Breast epithelium (tissue), 4 donors: ENCODE measurements at places on chromosomes 7 and 10. TPM values are rescaled to one million over a fixed set of nuclear protein-coding genes. Genes with fewer than 3 reads are reported as not detected.

Gene ZPBP
- total RNA-seq = not detected

Gene HTR5A
- total RNA-seq = not detected

Gene TMEM213
- total RNA-seq = 0.88 TPM

Gene LDB3
- total RNA-seq = 0.98 TPM

GRCh38 chr7:85061456-85061855 is 125.4 kb downstream of the SEMA3D start:
- DNase-seq = no peak

GRCh38 chr10:71338728-71339495 is 19.9 kb downstream of the SLC29A3 start:
- DNase-seq = no peak

DNA sequence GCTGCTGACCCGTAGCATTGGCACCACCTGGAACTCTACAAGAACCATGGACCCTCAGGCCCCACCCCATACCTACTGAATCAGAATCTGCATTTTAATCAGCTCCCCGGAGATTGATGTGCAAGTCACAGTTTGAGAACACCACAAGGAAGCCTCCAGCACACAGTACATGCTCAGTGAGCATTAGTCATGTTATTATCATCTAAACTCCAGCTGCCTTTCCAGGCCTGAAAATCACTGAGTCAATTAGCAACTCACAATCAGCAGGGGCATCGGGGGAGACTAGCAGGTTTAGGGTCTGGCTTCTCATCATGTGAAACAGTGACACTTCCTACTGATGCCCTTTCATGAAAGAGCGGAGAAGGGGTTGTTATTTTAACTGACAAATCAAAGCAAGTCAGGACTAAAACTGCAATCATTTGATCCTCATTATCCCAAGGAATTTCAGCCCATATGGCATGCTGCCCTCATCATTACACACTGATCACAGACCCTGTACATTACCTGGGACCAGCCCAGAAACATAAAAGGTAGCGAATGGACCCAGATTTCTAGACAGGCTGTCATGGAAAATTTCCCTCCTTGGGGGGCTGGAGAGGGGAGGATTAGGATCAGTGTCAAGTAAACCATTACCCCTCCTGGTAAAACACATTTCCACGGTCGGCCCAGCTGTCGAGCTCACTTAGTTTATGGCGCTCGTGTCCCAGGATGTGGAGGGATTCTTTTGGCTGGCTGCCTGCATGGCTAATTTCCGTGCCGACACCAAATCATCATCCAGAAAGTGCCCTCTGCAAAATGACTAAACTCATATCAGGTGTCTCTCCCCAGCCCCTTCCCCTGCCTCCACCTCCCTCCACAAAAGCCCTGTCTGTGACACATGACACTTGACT is 122.8 kb downstream of the PRLHR start:
- DNase-seq = no peak

DNA sequence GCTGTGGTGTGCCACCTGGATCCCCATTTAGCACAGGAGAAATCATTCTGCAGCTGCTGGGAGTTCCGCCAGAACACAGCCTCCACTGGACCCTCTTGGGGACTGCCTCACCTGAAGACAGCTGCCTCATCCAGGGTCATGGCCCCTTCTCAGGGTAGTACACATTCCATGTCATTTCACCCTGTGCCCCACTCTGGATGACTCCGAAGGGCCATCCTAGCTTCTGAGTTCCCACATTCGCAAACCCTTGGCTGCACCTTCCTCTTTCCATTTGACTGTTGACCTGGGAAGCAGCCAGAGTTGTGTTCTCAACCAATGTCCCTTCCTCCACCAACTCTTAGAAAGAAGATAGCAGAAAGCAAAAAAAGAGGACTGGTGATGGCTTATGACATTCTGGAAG is 125.6 kb upstream of the TBX20 start:
- DNase-seq = no peak

GRCh38 chr10:119006451-119007210 is 22.9 kb upstream of the NANOS1 start:
- peak; percentile 76 for DNase-seq

- no peak for DNase-seq
These were observed 442.3 kb upstream of the AKR1E2 start for GRCh38 chr10:4383651-4384098.

DNA sequence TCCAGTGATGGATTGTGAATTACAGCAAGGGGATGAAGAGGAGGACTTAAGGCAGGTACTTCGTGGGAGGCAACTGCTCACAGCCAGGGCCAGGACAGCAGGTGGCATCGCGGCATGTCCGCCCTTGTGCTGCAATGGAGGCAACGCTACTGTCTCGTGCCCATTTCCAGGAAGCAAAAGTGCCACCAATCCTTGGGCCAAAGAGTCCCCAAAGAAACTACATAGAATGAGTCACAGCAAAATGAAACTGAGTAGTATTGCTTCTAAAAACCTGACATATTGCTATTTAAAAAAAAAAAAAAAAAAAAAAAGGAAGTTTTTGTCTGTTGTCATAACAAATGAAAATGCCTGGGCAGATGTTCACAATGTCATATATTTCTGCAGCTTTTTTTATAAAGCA is 46.6 kb downstream of the RSU1 start:
- DNase-seq = no peak

DNA sequence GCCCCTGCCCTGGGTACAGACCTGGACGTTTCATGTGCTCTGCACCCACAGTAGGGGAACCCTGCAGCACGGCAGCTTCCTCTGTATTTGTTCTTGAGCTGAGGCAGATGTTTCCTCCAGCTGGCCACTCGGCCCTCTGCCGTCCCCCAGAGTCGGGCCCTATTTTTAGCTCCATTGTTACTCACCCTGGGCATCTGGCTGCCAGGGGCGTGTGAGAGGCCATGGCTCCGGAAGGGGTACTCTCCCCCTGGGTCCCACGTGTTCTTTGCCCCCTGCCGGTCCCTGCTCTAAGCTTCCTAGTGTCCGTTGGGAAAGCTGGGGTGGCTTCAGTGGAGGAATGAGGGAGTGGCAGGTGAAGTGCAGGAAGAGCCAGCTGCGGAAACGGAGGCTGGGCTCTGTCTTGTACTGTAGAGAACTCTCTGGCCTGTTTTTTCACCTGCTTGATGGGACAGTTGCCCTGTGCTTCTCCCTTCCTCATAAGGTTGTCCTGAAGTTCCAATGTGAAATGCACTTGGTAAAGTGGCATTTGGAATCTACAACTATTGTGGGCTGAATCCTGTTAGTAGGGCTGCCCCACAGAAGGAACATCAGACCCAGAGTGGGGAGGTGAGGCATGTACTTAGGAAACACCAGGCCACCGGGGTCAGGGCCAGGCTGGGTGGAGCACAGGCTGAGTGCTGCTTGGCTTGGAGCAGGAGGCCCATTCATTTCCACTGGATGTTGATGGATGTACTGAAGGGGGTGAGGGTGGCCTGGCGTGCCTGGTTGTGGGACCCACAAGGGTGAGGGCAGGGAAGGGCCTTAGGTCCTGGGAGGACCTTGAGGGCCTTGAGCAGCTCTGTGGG is 30.6 kb downstream of the PALD1 start:
- DNase-seq = no peak

GRCh38 chr10:72418679-72419078 is 64.0 kb upstream of the DNAJB12 start:
- DNase-seq = no peak

DNA sequence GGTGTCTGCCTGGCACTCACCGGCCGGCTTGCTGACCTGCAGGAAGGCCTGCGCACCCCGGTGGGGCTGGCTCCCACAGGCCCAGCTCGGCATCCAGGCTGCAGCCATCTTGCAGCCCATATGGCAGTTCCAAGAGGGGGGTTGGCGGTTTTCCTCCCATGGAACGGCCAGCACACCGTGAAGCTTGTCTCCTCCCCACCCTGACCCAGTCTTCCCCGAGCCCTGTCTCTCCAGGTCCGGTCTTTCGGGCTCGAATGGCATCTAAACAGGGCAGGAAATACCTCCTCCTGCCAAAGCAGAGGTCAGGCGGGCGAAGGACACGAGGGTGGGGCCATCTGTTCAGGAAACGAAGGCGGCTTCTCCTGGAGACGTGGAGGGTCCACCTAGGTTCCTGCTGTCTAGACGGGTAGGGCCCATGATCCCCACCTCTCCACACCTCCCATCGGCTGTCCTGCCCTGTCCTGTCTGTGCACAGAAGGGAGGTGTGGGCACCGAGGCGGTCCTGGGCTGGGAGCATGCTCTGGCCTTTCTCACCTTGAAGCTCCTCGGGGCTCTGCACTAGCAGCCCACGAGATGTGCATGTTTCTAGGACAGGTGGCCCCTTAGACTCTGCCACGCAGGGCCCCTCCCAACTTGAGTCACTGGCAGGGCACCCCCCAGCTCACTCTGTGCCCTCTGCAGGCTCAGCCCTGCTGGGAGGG is 113.7 kb upstream of the DIP2C start:
- no peak for DNase-seq

- DNase-seq = no peak
These were observed 3.2 kb downstream of the HHEX start for GRCh38 chr10:92692697-92693533.

- no peak for DNase-seq
These were observed 15.7 kb downstream of the FXYD4 start for GRCh38 chr10:43386981-43387677.

DNA sequence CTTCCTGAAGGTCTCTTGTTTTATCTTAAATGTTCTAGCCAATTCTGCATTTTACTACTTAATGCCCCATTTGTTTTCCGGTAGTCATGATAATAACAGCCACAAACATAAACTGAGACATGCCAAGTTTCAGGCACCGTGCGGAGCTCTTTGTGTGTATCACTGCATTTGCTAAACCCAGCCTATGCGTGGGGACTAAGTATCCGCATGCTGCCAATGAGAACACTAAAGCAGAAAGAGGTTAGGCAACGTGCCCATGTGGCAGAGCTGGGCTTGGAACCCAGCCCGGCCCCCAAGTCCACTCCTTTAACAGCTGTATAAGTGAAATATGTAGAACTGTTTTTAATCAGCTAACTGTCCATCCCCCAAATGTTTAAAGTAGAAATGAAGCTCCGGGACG is 54.1 kb downstream of the SLIT1 start:
- DNase-seq = no peak

DNA sequence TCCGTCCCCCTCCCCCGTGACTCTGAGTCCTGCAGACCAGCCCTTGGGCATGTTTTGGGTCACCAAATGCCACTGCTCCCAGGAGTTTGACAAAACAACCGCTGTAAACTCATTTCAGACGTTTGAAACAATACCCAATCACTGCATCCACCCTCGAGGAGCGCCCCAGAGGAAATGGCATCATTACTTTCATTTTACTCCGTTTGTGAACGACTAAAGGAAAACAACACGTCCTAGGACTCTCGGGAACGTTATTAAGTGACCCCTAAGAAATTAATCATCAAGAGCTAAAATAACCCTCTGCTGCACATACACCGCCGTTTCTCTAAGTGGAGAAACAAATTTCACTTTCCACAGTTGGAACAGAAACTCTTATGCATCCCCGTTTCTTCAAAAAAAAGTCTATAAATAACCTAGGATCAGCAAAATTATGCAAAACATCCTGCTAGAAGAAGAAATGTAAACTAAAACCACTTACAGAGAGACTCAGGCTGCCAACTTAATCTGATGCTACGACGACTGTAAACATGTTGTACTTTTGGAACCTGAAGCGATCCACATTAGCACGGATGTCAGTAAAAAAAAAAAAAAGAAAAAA is 109.9 kb upstream of the EFCAB10 start:
- DNase-seq = no peak

DNA sequence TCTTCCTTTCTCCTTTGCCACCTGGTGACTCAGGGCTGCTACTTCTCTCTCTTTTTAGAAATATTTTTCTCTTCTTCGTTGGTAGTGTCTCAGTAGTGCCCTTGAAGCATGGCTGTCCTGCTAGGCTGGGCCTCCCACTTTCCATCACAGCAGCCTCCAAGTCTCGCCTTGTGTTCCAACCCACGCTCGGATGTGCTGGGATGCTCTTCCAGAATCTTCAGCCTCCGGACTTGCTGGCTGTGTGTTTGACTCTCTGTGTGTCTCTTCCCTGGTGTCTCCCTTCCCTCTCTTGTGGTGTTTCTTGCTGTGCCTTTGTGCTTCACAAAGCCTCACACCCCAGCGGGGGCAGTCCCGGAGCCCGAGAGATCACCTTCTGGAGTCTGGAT is 100.5 kb downstream of the INPP5A start:
- no peak for DNase-seq

- no peak for DNase-seq
These were observed 23.9 kb downstream of the SLC25A40 start for GRCh38 chr7:87852306-87852705.

DNA sequence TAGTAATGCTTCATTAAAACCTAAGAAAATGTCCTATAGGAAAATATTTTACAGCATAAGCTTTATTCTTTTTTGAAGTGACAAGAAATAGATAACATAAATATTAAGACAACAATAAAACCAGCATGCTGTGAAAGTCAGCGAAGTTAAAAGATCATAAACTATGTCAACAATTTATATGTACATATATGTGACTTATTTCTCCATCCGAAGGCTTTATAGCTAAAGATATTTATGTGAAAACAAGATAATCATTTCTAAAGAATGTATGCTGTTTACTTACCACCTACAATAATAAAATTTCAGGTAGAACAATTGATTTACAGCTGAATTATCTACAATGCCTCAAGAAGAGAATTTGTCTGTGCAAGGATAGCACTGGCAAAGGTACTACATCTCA is 283.4 kb downstream of the CRPPA start:
- no peak for DNase-seq

DNA sequence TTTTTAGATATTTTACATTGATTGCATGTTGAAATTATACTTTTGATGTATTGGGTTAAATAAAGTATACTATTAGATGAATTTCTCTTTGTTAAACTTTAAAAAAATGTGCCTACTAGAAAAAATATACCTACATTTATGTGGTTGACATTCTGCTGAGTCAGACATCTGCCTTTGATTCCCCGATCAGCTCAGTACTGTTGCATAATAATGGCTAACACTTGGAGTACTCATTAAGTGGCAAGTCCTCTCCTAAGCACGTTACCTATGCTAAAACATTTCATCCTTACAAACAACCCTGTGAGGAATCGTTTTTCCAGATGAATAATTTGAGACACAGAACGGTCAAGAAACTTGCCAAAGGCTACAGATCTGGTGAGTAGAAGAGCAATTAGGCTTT is 14.0 kb upstream of the SEM1 start:
- no peak for DNase-seq

- no peak for DNase-seq
These were observed 335.3 kb downstream of the PLXNA4 start for GRCh38 chr7:132240821-132241422.

GRCh38 chr7:106865130-106866041 is at the start of gene PIK3CG:
TSS of gene PIK3CG (plus strand) at chr7:106865282. CDS start at chr7:106867562, 2,280 bp downstream.
- no peak for DNase-seq

GRCh38 chr7:105875505-105875904 is 894 bp downstream of the ATXN7L1 start:
- no peak for DNase-seq

GRCh38 chr7:120583899-120584586 is 273.9 kb downstream of the TSPAN12 start:
- DNase-seq = no peak

DNA sequence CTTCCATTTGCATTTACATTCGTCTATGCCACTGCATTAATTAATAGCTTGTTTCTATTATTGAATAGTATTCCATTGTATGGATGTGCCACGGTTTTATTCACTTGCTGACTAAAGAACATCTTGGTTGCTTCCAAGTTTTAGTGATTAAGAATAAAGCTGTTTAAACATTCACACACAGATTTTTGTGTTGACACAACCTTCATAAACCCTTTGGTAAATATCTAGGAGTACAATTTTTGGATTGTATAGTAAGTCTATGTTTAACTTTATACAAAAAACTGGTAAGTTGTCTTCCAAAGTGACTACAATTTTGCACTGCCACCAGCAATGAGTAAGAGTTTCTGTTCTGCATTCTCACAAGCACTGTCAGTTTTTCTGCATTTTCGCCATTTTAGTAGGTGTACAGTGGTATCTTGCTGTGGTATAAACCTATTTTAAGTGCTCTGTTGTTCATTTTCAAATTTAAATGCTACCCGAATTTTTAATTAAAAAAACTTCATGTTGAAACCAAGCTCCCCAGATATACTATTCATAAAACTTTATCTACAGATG is 121.4 kb downstream of the RNF133 start:
- DNase-seq = no peak
